ENCODE measurements at places on chromosomes 3 and 15.
A peak's percentile ranks its signal among the peaks of the same experiment; 100 is the strongest.

GRCh38 chr3:152348436-152349177 lies 79.9 kb downstream of the MBNL1 start:
- no peak for DNase-seq

- no peak for DNase-seq
Observed at GRCh38 chr15:78408355-78408640, 29.7 kb upstream of the IREB2 start.

DNA sequence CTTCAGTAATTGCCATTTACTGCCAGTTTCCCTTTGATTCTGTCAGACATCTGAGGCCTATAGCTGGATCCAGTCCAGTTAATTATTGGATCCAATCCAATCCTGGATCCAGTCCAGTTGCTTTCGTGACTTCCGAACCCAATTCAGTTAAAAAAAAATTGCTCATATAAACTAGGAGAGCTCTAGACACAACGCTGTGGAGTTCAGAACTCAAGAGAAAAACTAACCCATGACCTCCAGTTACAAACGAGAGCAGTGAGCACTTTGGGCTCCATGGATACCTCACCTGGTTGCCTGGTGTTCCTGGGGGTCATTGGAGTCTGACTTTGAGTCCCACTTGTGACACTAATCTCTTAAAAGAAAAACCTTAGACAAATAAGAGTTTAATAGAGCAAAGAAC lies 269.8 kb downstream of the THSD4 start:
- no peak for DNase-seq

GRCh38 chr15:77840991-77841775 lies 208.5 kb upstream of the LINGO1 start:
- DNase-seq: peak; percentile 72

GRCh38 chr3:69659180-69659910 lies 79.9 kb upstream of the MITF start:
- DNase-seq: no peak

DNA sequence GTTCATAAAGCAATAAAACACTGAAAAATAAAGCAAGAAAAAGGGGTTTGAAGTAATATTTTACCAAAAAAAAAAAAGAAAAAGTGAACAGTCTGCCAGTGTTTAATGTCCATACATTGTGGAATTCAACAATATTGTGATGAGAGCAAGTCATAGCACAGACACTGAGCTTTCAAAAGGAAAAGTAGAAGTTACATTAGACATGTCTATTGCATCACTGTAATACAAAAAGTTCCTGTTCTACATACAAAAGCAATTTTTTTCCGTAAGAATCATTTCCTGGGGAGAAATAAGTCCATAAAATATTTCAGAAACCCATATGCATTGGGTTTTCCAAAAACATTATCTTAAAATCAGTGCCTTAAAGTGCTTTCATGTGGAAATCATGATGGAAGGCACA lies 11.8 kb upstream of the HDC start:
- DNase-seq: no peak

GRCh38 chr15:70775160-70775559 lies 11.8 kb upstream of the UACA start:
- DNase-seq: peak; percentile 89

DNA sequence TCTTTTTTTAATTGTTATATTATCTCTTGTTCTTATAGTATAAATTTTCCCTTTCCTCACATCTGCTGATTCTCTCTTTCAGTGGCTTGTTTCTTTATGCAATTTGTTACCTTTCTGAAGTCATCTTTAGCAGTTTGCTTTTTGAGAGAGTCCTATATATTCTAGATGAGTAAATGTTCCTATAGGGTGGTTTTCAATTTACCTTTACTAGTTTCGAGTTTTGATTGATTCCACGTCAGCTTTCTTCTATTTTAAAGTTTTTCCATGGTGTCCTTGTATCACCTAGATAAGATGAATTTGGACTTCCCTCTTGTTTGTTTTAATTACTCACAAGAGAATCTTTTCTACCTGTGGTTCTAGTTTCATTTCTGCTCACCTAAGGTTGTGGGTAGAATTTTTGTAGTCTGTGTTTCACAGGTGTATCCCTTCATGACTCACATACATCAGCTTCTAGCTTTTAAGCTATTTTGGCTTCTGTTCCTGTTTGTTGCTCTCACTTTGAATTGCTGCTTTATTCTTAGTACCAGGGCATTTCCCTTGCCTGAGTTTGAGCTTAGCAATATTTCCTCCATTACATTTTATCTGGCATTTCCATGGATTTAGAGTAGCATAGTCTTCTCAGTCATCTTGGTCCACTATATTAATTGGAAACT lies 6.4 kb downstream of the TEX9 start:
- no peak for DNase-seq

DNA sequence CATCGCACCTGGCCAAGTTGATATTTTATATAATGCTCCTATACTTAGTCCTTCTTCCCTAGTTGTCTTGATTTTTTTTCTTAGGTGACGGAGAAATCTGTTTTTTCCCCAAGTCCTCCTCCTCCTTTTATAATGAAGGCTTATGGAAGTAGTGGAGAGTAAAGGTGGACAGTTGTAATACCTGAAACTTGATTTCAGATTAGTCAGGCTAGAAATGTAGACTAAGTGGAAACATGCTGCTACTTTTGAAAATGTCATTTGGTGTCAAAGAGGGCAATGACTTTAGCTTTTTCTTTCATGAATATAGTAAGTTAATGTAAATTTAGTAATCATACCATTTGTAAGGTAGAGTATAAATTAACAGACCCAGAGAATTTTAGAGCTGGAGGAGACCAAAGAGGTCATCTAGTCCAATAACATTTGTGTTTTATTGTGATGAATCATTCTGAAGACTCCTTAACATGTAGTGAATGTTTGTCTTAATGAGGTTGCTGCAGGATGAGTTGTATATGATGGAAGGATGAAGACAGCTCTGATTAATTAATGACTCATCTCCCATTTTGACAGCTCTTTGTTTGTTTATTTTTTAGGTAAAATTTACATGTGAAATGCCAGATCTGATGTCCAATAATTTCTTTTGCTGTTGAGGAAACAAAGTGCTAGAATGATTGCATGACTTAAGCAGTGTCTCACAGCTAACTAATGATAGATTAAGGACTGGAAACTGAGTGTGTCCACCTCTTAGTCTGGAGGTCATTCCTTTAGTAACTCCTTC lies 8.7 kb downstream of the CTDSPL2 start:
- peak; percentile 13 for DNase-seq

- peak; percentile 23 for DNase-seq
Observed at GRCh38 chr3:143363276-143363675, 243.7 kb downstream of the CHST2 start.
